ENCODE measurements at places on chromosomes 16 and 17.

GRCh38 chr17:18141210-18141803 lies 32.8 kb downstream of the MYO15A start:
- DNase-seq = no peak

DNA sequence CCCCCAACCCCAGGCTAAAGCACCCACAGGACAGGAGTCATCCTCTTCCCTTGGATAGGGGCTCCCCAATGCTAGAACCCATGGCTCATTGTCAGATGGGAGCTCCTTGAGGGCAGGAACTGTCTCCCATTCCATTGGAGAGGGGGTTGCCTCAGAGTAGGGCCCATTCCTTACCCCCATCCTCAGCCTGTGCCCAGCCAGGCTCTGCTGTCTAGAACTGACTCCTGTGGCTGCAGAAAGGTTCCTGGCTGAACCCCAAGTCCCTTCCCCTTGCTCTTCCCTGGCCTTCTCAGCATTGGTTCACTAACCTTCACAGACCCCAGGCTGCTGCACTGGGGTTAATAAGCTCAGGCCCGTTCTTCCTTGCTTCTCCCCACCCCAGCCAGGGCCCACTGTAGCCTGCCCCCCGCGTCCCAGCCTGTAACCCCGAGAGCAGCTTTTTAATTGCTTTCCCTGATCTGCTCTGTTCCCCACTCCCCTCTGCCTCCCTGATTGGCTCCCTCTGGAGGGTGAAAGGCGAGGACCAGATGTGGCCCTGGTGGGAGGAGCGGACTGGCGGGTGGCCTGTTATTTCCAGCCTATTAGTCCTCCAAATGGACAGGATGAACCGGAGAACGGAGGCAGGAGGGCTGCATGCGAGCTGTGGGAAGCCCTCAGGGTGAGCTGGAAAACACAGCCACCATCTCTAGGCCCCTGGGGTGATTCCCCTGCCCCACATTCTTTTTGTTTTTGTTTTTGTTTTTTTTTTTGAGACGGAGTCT lies 6.0 kb upstream of the GFAP start:
- DNase-seq = no peak

GRCh38 chr16:29644338-29644857 lies 18.6 kb upstream of the SPN start:
- DNase-seq = no peak

- DNase-seq = no peak
Measured at GRCh38 chr17:76196675-76197074, 43.6 kb downstream of the RNF157 start.

DNA sequence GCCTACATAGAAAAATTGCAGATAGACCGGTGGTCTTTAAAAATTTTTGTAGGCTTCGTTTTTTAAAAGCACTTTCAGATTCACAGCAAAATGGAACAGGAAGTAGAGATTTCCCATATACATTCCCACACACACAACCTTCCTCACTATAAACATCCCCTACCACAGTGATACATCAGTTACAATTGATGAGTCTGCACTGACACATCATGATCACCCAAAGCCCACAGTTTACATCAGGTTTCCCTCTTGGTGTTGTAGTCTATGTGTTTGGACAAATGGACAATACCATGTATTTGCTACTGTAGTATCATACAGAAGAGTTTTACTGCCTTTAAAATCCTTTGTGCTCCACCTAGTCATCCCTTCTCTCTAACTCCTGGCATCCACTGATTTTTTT lies 113.9 kb upstream of the ADAMTS18 start:
- no peak for DNase-seq

GRCh38 chr17:82830249-82830661 lies 9.6 kb downstream of the ZNF750 start:
- DNase-seq = no peak

DNA sequence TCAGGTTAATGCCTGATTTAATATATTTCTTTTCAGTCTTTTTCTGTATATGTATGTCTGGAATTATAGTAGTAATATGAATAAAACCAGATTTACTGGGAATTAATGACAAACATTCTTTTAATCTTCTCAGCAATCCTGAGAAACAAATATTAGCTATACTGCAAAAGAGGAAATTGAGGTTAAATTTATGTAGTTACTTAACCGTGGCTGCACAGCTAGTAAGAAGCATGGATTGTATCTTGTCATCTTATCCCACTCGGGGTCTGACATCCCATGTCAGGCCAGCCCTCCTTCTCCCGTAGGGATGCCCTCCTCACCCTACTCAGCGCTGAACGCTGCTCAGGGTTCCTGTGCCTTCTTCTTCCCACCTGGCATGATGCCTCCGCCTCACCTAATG lies 143.0 kb downstream of the FTO start:
- no peak for DNase-seq

GRCh38 chr16:67648088-67648763 lies 3.3 kb downstream of the CARMIL2 start:
- DNase-seq = no peak

GRCh38 chr17:61731330-61731729 lies 132.0 kb downstream of the BRIP1 start:
- no peak for DNase-seq

GRCh38 chr16:62568926-62569325 lies 532.7 kb upstream of the CDH8 start:
- DNase-seq = no peak

DNA sequence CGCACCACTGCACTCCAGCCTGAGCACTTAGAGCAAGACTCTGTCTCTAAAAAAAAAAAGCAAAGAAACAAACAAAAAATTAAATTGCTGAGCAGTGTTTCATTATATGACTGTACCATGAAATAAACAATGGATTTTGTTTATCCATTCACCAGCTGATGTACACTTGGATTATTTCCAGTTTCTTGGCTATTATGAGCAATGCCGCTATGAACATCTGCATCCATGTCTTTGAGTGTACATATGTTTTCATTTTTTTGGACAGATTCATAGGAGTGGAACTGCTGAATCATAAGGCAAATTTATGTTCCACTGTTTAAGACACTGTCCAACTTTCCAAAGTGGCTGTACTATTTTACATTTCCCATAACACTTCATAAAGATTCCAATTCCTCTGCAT lies 8.0 kb downstream of the RNF157 start:
- DNase-seq = no peak

DNA sequence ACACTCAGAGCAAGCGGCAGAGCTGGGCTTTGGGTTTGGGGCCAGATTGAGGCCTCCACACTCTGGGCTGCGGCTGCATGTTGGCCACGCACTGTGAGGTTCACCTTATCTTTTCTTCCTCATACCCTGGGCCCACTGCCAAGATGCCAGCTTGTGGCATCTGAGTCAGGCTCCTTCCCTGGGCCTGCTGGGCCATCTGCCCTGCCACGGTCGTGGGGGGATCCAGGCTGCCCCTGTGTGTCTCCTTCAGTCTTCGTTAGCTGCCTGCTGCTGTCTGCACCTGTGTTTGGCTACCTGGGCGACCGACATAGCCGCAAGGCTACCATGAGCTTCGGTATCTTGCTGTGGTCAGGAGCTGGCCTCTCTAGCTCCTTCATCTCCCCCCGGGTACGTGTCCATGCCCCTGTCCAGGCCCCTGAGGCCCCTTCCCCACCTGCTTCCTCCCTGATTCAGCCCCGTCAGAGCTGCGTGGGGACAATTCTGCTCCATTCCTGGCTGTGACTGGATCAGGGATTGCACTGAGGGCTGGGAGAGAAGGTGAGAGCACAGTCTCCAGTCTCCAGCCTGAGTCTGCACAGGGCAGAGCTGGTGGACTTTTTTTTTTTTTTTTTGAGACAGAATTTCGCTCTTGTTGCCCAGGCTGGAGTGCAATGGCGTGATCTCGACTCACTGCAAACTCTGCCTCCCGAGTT lies 11.2 kb downstream of the SPNS3 start:
- no peak for DNase-seq

DNA sequence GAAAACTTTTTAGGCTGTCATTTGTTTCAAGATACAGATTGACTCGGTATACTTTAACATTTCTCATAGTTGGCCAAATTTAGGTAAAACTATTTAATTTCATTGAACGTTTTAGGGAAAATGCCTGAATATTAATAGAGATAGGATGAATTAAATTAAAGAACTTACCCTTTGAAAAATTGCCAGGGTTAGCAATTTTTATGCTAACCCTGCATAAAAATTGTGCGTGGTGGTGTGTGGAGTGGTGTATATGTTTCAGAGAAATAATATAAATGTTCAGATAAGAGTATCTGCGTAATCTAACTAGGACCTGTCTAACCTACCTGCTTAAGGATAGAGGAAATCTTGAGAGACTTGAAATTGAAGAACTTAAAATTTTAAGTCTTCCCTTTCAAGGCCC lies 21.4 kb downstream of the NF1 start:
- no peak for DNase-seq

GRCh38 chr17:72236980-72237633 lies 116.3 kb downstream of the SOX9 start:
- no peak for DNase-seq
